ENCODE measurements at places on chromosomes 7 and 10.

GRCh38 chr10:31972519-31973041 lies 43.9 kb upstream of the ARHGAP12 start:
- no peak for DNase-seq

DNA sequence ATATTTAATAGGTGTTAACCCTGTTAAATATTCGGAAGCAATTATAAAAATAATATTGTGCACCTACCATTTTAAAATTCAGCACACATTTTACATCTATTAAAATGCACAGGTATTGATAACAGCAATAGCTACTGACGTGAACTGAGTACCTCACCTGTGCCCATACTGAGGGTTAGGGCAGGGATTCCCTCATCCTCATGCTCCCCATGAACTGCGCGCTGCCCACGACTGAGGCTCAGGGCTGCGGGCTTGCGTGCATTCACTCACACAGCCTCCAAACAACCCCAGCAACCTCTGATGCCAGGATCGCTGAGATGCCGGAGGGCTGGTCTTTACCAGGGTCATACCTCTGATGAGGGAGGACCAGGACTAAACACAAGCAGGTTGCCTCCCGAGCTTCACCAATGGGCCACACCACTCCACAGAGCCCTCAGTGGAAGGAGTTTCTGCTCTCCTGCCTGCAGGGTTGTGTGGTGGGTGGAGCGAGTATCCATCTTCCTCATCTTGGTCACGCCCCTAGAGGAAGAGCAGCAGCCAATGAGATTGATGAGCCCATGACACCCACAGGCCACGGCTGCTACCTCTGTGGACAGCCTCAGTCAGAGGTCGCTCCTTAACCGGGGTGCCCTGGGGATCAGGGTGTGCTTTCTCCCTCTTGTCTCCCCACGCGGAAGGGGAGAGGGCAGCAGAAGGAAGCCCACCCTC lies 478.3 kb downstream of the TNS3 start:
- DNase-seq = no peak

GRCh38 chr7:120723465-120724385 lies 134.2 kb downstream of the TSPAN12 start:
- DNase-seq = no peak

GRCh38 chr7:49885593-49886285 lies 112.3 kb downstream of the VWC2 start:
- DNase-seq = no peak

DNA sequence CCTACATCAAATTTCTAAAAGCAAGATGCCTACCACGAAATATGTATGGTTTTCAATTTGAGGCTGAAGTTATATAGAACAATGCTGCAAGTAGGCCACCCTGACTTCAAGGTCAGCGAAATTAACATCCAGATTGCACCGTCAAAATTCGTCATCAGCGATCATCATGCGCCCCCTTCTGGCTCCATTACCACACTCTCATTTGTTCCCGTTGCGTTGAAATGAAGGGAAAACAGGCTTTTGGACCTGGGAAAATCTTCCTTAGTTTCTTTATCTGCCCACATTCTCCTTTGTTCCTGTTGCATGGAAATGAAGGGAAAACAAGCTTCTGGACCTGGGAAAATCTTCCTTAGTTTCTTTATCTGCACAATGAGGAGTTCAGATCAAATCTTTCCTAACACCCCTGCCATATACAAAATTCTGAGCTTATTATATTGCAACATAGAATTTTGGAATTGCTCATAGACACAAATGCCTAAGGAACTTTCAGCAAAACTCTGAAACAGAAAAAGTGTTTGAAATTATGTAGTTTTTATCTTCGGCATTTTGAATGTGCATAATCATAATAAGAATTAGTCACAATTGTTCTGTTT lies 98.2 kb upstream of the PRKCQ start:
- no peak for DNase-seq

- no peak for DNase-seq
These were observed 185.3 kb downstream of the DIP2C start for GRCh38 chr10:504121-504611.

- no peak for DNase-seq
These were observed 68.2 kb upstream of the RPA3 start for GRCh38 chr7:7786595-7786994.

GRCh38 chr7:148708026-148708885 lies 9.6 kb downstream of the CUL1 start:
- no peak for DNase-seq

GRCh38 chr7:147653456-147653855 lies 937.1 kb upstream of the C7orf33 start:
- DNase-seq = no peak

DNA sequence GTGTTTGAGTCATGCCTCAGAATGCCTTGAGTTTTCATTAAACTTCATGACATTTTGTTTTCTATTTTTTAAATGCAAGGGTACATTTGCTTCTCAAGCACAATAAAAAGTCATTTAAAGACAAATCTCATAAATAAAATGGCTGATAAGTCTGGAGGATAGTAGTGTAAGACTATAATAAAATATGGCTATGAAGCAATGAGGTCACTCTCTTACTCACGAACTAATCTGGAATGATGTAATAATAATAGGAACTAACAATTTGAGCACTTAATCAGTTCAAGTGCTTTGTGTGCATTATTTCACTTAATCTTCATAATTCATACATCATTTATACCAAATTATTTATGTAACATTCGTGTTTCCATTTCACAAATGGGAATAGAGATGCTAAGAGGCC lies 149.3 kb upstream of the CTTNBP2 start:
- DNase-seq = no peak

GRCh38 chr7:45153233-45153632 lies 4.4 kb upstream of the RAMP3 start:
- DNase-seq = no peak

- no peak for DNase-seq
These were observed 223.6 kb downstream of the TNS3 start for GRCh38 chr7:47358357-47358756.

GRCh38 chr10:13437026-13437555 lies 89.0 kb upstream of the SEPHS1 start:
- DNase-seq = no peak

- DNase-seq = no peak
These were observed 121.1 kb upstream of the ZEB1 start for GRCh38 chr10:31197886-31198285.

DNA sequence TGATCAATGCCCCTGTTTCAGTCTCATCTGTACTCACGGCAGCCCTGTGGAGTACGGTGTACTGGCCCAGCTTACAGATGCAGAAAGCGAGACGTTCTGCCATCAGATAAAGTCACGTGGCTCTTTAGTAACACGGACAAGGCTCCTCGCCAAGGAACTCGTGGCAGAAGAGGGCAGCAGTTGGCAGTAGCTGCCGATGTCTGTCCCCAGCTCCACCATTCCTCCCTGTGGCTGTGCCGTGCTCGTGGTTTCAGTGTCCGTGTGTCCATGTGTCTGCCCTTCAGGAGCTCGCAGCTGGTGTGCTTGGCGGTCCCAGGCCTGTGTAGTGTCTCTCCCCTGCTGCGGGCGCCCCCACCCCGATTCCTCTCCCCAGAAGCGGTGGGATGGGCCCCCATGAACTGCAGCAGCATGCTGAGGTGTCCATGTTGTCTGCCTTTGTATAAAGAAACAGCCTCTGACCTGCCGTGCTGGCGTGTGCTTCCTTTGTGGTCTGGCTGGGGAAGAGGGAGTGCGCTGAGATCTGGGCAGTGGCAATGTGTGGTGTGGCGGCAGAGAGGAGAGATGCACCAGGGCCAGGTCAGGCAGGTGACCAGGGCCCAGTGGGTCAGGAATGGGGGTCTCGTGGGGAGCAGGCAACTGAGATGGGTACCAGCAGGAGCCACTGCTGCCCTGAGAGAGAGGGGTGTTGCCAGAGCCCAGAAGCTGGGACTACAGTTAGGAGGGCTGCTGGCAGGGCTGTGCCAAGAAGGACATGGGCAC lies 9.8 kb downstream of the RHBDD2 start:
- no peak for DNase-seq

DNA sequence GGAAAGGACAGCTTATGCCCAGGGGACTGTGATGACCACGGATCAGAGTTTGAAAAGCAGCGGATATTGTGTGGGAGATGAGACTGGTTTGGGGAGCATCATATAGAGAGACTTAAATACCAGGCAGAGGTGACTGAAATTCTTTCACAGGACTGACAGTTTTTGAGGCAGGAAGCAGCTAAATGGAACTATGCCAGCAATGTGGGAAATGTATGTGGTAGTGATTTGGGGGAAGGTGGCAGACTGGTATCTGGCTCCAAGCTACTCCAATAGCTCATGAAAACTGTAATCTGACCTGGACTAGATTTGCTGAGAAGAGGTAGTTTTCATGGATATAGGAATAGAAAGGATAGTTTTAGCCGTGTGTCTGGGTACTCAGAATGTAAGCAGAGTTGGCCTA lies 592.6 kb downstream of the REEP3 start:
- DNase-seq = no peak

- DNase-seq = no peak
These were observed 85.8 kb downstream of the CALD1 start for GRCh38 chr7:134865001-134865845.

DNA sequence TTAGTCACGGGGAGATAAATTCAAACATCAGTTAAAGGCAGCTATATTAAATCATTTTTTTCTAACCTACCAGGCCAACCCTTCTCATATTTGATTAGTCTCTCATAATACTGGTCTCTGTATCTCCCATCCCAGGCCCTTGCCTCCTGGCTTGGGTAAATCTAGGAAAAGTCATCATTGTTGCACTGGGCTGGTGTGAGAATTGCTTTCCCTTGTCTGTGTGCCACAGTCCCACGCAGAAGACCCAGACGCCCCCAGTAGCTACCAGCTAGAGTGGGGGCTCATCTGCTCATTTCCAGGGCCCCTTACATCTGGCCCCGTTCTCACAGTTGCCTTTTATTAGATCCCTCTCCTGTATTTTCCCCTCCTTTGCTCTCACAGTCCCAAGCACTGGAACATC lies 67.6 kb upstream of the VIPR2 start:
- DNase-seq = no peak

GRCh38 chr7:159207393-159207792 lies 62.7 kb upstream of the VIPR2 start:
- DNase-seq = no peak

DNA sequence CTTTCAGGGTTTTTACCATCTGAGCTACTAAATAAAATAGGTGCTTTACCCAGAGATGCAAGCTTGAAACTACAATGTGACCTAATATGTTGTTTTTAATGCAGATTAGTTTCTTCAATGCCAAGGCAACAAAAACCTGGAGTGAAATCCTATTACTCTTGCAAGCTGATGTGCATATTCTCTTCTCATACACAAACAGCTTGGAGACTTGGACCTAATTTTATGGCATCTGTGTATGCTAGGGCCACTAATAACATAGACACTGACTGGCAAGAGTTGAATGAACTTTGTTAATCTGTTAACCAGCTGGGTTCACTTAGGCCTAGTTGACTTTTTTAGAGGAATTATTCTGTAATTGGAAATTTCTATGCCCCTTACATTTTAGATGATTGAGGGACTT lies 23.4 kb upstream of the SMIM30 start:
- DNase-seq = no peak

GRCh38 chr7:140521421-140521820 lies 42.1 kb upstream of the MKRN1 start:
- no peak for DNase-seq

- DNase-seq = no peak
These were observed 19.6 kb downstream of the PTPRE start for GRCh38 chr10:127926455-127926854.

- DNase-seq = no peak
These were observed 39.4 kb downstream of the BTBD16 start for GRCh38 chr10:122310311-122311050.

- DNase-seq = no peak
These were observed 23.6 kb downstream of the ST8SIA6 start for GRCh38 chr10:17430647-17431355.

- peak; percentile 32 for DNase-seq
These were observed 100.8 kb downstream of the PRTFDC1 start for GRCh38 chr10:24851629-24852028.

GRCh38 chr10:17488848-17489247 lies 34.5 kb upstream of the ST8SIA6 start:
- no peak for DNase-seq

GRCh38 chr7:131625817-131626372 lies 69.5 kb upstream of the PODXL start:
- no peak for DNase-seq

DNA sequence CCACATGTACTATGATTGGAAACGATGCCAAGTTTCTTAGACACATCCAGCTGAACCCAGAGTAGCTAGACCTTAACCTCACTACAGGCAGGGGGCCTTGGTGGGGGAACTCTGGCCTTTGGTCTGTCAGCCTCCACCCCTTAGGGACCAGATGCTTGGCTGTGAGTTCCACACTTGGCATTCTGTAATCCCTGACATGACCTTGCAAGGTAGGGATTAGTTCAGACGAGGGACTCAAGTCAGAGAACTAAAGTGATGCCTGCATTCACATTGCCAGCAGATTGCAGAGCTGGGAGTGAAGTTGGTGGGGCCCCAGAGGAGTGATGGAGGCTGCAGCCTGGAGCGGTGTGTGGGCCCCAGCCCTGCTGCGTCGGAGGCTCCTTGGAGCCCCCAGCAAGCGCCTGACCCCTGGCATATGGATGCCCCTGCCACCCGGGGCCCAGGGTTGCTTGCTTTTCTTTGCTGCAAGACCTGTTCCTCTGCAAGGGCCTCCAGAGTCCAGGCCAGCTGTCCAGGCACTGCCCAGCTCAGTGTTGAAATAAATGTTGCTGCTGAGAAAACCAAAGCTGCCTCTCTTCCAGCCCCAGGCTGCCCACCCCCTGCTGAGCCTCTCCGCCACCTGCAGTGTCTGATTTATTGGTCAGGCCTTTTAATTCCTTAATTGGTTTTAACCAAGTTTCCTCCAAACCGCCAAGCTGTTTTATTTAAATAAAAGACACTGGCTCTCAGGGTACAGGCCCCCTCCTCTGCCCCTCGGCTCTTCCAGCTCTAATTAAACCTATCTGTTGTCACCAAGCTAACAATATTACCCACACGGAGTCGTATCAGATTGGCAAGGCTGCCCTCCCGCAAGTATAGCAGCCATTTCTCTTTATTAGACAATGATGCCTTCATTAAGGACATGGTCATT lies 4.7 kb downstream of the NPTX2 start:
- DNase-seq = no peak

- no peak for DNase-seq
These were observed 48.9 kb downstream of the PUS7 start for GRCh38 chr7:105473163-105473562.

- DNase-seq = no peak
These were observed 126.8 kb downstream of the ADRA2A start for GRCh38 chr10:111203615-111204014.

- DNase-seq = no peak
These were observed 290.0 kb downstream of the RNLS start for GRCh38 chr10:88293073-88293472.

Data from NCI-H187 (cell line).